ENCODE measurements at places on chromosomes 2 and 18. TPM values are rescaled to one million over a fixed set of nuclear protein-coding genes. Genes with fewer than 3 reads are reported as not detected.

GRCh38 chr2:85378257-85378656, 23.7 kb downstream of the ELMOD3 start:
- no peak for DNase-seq

- DNase-seq = no peak
Measured at GRCh38 chr18:77101410-77102258, 30.9 kb downstream of the MBP start.

FAM98A gene
- 31.8 TPM for total RNA-seq

PTH2R gene
- 0.64 TPM for total RNA-seq

- DNase-seq = no peak
Measured at GRCh38 chr2:220936641-220937197, 635.4 kb downstream of the EPHA4 start.

- DNase-seq = no peak
Measured at GRCh38 chr18:75467281-75467795, 39.8 kb upstream of the SMIM21 start.

DNA sequence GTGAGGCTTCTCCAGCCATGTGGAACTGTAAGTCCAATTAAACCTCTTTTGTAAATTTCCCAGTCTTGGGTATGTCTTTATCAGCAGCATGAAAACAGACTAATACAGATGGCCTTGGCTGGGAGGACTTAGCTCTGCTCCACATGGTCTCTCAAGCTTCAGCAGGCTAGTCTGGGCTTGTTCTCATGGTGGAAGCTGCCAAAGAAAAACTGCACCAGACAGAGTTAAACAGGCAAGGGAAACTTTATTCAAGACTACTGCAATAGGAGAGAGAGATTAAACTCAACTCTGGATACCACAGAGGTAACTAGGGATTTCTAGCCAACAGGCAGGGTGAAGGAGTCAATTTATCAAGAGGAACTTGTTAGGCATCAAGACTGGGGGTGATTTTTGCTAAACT, 142.1 kb downstream of the CABLES1 start:
- DNase-seq = no peak

GRCh38 chr2:43737855-43738254, 36.0 kb upstream of the DYNC2LI1 start:
- DNase-seq = no peak

DNA sequence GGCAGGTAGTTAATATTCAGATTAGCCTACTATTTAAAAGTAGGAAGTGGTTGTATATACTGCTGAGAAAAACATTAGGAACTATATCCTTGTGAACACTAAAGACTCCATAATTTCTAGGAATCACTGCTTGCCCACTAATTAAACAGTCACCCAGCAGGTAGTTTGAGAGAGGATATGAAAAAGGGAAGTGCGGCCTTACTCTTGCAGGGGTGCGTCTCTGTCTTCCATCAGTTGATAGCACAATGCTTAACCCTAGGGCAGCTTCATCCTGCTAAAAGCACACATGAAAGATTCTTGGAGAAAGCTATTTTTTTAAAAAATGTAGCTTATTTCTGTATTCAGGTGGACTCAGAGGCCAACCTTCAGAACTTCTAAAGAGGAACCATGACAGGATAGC, 53.1 kb upstream of the ATP5MC3 start:
- DNase-seq = no peak

DNA sequence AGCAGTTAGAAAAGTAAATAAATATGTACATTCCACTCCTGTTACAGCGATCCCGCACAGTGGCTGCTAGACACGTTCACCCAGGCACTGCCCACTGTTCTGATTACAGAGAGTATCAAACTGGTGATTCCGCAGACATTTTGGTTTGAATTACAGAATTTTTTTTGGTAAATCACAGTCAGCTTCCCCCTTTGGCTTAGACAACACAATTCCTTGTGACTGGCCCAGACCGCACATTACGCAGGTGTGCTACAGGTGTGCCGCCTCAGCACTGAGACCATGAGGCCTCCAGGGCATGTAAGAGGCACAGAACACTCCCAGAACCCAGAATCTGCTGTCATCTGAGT, 112.3 kb downstream of the PXDN start:
- DNase-seq = no peak

SERPINB10 gene
- total RNA-seq = not detected

DNA sequence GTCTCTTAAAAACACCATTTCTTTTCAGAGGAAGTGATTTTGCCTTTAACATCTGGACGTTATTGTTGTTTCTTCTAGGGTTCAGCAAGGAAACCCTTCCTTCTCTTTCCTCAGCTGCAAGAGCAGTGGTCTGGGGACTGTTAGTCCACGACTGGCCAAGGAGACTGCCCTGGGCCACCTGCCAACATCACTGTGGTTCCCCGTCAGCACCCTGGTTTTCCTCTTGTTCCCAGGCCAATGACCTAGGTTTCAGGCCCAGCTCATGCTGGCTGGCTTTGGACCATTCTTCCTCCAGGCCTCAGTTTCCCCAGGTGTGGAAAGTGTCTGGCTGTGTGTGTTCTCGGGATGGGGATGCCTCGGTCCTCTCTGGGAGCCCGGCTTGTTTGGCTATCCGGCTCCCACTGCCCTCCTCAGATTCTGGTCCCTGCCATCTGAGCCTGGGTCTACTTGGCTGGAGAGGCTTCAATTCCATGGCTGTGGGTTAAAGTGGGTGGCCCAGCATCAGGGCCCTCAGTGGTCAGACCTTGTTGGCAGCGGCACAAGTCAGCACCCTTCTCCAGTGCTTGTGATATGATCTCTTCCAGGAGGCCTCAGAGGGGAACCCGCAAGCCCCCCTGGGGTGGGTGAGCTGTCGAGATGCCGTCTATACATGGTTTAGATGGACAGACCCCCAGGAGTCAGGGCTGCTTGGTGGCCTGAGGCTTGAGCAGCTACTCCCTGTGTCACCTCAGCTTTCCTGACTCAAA, 234.3 kb upstream of the HS6ST1 start:
- DNase-seq = no peak

DNA sequence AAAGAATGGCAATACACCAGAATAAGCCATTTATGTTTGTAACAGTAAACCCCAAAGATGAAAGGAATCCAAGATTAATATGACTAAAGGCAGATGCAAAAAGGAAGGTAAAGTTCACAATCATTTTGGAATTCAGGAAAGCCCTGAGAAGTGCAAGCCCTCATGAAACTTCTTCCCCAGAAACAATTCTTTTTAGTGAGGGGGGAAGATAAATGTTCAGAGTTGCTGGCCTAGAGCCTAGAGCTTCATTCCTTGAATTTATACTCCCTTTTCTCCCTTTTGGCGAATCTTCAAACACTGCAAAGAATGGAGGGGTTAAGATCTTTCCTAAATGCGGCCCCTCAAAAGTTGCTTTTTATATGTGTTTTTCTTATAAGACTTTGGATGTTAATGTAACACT, 368.8 kb downstream of the MEIS1 start:
- no peak for DNase-seq
